Mesothelial cell of epicardium (in vitro differentiated cells): ENCODE measurements at places on chromosomes 6 and 20.

DNA sequence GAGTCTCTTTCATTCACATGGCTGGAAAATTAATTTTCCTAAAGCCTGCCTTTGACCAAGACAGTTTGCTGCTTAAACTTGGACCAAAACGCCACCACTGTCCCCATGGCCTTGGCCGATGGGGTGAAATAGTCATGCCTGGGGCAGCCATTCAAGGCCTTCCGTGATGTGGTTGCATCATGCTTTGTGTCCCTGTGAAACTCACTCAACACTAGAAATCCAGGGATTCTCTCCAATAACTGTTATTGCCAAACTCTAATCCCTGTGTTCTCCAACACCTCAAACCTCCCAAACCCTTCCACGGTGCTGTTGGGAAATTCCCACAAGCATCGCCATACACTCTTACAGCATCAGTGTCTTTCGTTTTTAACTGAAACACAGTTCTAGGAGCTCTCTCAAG lies 1.4 kb upstream of the TXNDC5 start:
- DNase-seq, result no peak

GRCh38 chr6:14858808-14859207 lies 387.1 kb upstream of the JARID2 start:
- no peak for DNase-seq

DNA sequence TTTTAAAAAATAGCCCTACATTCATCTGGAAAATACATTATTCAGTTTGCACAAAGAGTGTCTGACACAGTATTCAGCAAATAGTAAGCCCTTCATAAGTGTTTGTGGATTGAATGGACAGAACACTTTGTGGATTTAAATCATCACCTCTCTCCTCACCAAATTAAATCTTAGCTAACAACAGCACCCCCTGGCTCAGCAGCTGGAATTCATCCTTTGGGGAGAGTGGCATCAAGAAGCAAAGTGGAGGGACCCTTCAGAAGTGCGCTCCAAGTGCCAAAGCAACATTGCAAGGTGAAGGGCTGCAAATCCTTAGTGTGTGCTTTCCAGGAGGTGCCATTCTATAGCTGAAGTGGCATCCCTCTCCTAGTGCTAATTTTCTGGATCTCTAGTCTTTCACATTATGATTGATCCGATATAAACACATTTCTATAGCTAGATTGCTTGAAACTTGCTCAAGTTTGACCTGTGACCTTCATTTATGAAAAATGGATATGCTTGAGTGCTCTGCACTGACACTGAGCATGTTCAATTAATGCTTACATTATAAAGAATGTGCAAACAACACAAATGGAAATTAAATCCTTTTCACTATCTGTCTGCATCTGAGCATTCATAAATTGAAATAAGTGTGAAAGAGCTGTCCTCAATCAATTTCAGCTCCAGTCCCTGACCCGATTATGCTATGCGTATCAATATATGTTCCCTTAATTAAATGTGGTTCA lies 891.7 kb downstream of the C6orf118 start:
- DNase-seq, result no peak

GRCh38 chr20:54680872-54681619 lies 205.7 kb downstream of the DOK5 start:
- DNase-seq, result no peak

DNA sequence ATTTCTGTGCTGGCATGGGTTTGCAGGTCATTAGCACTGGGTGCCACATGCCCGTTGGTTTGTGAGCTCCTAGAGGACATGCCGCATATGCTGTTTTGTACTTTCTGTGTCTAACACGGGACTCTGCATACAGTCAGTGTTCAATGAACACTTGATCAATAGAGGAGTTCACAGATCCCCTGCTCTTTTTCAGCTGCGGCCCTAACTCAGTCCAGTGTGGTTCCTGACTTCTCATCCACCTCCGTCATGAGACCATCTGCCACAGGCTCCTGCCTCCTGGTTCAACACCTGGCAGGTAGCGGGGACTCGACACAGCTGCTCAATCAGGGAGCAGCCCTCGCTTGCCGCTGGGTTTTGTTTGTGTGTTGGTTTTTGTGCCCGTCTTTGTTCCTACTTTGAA lies 13.8 kb upstream of the BMP7 start:
- no peak for DNase-seq
